ENCODE measurements at places on chromosomes 2 and 18. TPM values are rescaled to one million over a fixed set of nuclear protein-coding genes. Genes with fewer than 3 reads are reported as not detected.

Gene GREB1L
- 14.9 TPM for total RNA-seq

Gene EMX1
- not detected for total RNA-seq

Gene IL36A
- total RNA-seq: not detected

Gene ORC2
- 28.0 TPM for total RNA-seq

Gene TTN
- total RNA-seq: 286 TPM

Gene ZBTB7C
- total RNA-seq: 15.1 TPM

Gene SATB2
- total RNA-seq: 6.6 TPM

Gene TNFAIP6
- 7.2 TPM for total RNA-seq

Gene CMPK2
- 7.6 TPM for total RNA-seq

Gene CGREF1
- total RNA-seq: 12.1 TPM

Gene POTEI
- total RNA-seq: 0.22 TPM

Gene LIPG
- 20.2 TPM for total RNA-seq

Gene SRD5A2
- total RNA-seq: 6.9 TPM

Gene CYP1B1
- 116 TPM for total RNA-seq

Gene UGT1A5
- total RNA-seq: 0.16 TPM

Gene HAAO
- total RNA-seq: 28.8 TPM

Gene SCN2A
- total RNA-seq: 24.2 TPM

Gene RGPD3
- 1.3 TPM for total RNA-seq

Gene PFN4
- total RNA-seq: 4.1 TPM

Gene ANKRD29
- 6.7 TPM for total RNA-seq

Gene HOXD12
- total RNA-seq: not detected

Gene SERPINB4
- not detected for total RNA-seq

Gene PARD3B
- 36.2 TPM for total RNA-seq

Gene MARCHF4
- 2.9 TPM for total RNA-seq

Gene EFHD1
- 5.9 TPM for total RNA-seq

Gene FSHR
- not detected for total RNA-seq

Gene CTAGE1
- not detected for total RNA-seq

Measured in camera-type eye (tissue), 1 donor.